ENCODE measurements at places on chromosomes 1 and 21.

DNA sequence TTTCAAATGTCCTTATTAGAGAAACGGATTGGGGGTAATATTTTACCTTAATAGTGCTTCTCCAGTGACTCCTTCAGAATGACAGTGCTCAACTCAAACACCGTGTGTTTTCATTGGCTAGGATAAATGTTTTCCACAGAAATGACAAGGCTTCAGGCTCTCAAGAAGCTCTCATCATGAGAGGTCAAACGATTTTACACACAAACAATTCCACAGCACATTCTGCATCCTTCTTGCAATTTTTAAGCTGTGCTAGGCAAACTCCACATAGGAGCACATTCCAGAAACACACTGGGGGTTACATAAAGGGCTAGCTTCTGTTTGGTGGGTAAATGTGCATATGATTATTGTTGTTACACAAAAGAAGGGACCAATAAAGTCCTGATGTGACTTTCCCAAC, 75.5 kb upstream of the IPO9 start:
- no peak for DNase-seq

DNA sequence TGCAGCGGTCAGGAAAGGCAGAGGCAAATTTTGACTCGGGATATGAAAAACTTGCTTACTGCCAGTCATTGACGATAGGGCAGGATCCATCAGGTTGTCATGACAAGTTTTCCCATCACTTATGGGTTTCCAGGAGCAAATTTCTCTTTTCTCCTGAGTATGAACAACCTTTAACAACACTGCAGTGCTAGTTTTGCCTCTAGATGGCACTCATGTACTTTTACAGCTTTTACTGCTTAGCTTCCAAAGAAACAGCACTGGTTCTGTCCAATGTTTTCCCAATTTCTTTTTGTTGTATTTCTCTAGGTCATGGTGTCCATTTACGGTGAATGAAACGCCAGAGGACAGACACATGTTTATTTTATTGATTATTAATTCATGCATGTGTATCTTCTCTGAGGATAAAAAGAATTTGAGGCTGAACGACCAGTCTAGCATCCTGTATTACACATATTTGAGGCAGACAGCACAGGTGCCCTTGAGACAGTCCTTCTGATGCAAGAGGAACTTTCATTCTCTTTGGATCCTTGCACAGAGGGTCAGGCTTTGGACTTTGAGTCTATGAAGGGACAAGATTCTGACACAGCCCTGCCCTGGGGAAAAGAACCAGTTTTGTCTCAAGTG, 112.3 kb upstream of the TRABD2B start:
- DNase-seq: peak; percentile 59

GRCh38 chr21:14857529-14857928, 207.3 kb downstream of the NRIP1 start:
- no peak for DNase-seq

- no peak for DNase-seq
Measured at GRCh38 chr1:80633947-80634706, 1166.6 kb upstream of the ADGRL2 start.

GRCh38 chr1:212607913-212608391, 609 bp upstream of the ATF3 start:
- DNase-seq: no peak

DNA sequence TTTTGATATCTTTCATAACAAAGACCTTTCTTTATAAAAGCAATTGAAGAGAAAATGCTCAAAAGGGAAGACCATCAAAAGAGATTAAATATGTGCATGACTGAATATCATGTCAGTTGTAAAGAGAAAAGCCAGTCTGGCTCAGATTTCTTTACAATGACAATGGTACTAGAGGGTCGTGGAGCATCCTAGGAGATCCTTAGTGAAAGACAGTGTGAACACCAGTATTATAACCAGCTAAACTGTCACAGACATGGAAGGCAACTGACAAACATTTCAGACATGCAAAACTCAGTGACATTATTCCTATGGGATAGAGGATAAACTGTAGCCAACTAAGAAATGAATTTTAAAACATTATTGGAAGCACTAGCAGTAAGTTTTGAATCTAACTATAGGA, 27.1 kb upstream of the ADARB1 start:
- DNase-seq: no peak

- DNase-seq: no peak
Measured at GRCh38 chr1:101474039-101474665, 237.3 kb downstream of the S1PR1 start.

DNA sequence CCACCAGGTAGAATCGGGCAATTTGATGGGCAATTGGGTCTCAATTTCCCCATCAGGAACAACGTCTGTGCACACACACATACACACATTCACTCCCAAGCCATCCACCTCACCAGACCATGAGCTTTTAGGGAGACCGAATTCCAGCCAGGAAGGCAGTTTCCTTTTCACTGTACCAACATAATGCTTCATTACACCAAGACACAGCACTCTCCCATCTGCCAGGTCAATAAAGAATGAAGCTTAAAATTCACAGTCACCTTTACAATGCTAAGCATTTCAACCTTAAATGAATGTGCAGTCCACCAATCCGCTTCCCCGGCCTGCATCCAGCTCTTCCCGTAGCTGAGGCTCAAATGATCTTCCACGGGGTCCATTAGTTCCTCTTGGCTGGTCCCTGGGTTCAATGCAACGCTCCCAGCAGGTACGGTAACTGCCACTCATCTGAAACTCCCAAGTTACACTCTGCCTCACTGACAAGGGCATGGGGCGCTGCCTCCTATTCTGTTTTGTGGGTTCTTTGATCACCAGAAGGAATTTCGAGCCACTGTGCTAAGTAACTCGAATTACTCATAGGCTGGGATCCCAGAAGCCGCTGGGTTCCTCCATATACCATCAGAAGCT, 105.0 kb downstream of the SIM2 start:
- no peak for DNase-seq

DNA sequence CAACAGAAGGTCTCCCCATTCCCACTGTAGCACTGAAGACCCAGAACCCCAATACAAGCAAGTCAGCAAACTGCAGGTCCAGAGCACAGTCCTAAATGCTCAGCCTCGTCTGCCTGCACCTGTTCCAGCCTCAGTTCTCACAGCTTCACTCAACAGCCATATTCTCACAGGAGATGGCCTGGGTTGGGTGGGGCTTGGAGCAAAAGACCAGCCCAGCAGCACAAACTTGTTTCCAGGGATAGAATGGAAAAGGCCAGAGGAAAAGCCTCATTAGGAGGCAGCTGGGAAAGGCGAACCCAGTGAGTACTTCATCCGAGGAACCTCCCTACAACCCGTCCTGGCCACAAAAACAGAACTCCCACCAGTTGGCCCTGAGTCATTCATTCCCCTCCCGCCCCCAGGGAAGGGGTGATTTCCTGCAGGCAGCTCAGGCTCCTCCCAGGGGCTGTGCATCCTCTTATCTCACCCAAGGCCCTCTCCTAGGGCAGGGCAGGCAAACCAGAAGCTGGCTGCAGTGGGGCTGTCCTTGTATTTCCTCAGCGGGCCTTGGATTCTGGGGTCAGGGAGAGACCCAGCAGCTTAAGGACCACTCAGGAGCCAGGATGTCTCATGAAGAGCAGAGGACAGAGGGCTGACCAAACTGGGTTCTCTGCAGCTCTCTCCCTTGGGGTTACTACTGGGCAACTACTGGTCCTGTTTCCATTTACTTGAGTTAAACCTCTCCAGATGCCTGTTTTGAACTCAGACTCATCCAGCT, 7.4 kb upstream of the MPL start:
- DNase-seq: no peak

- no peak for DNase-seq
Measured at GRCh38 chr1:33257772-33258712, 1.8 kb downstream of the ZNF362 start.

GRCh38 chr1:81912383-81912782, 111.6 kb downstream of the ADGRL2 start:
- peak; percentile 29 for DNase-seq

DNA sequence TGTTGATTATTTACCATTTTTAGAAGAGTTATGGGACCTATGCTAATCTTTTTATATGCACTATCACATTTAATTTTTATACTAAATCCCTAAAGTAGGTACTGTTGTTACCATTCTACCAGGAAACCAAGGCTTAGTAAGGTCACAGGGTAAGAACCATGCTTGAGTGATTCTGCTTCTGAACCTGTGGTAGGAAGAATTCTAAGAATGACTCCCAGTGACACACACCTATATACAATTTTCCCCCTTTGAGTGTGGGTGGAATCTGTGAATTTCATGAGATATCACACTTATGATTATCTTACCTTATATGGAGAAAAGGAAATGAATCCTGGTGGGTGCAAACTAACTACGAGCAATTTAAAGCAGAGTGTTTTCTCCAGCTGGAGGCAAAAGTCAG, 391.0 kb downstream of the USH2A start:
- no peak for DNase-seq

DNA sequence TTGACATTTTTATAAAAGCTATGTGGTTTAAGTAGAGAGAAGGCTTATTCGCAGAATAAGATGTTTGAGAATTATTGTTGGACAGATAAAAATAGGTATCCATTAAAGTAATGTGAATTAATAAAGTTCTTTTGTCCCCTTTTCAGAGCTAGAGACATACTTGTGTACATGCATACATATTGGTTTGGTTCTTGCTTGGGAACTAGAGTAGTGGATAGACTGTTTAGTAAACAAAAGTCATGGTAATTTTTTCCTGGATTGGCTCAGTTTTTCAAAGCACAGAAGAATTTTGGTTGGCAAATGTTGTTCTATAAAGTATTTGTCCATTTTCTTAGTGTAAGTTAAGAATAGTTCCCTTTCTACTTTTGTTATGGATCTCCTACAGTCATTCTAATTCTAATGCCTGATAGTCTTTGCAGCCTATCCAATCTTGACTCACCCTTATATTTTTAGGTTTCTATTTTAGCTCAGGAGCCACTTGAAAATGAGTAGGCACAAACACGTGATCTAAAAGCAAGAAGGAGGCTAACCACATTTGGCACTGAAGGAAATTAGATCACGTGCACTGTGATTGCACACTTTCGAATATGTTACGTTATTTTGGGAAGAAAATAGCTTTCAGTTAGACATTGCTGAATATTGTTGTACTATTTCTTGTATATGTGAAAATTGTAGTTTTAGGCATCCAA, 47.0 kb downstream of the RABGAP1L start:
- no peak for DNase-seq

- no peak for DNase-seq
Measured at GRCh38 chr1:104592926-104593325, 843.2 kb downstream of the AMY1C start.

DNA sequence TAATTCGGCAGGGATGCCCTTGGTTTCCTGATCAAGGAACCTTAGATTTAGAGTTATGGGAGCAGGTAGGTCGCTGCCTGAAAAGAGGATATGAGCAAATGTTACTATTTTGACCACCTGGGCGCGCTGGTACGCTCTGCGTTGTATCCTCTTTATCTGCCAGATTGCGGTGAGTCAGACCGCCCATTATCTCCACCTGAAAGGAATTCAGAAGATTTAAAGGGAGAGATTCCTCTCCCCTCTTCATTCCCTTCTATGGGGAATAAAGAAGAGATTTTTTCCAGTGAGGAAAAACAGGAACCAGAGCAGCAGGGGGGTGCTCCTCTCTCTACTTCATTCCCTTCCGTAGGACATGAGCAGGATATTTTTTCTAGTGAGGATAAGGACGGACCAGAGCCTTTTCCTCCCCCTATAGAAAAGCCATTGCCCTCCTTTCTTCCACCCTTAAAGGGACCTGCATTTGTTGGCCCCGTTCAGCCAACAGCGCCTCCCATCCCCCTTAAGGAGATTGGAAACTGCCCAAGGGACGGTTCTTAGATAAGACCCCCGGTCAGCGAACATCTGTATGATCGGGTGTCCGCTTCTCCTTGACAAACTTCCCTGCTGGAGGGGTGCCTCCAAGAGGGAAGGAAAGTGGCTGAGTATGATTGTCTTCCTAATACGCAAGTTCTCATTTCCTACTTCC, 34.1 kb downstream of the CLCA1 start:
- DNase-seq: no peak

- no peak for DNase-seq
Measured at GRCh38 chr1:196774603-196775002, at the start of gene CFHR3. Gene CFHR3, plus strand, starts transcription at chr1:196774840. Its CDS starts 47 bp downstream, at chr1:196774887.

DNA sequence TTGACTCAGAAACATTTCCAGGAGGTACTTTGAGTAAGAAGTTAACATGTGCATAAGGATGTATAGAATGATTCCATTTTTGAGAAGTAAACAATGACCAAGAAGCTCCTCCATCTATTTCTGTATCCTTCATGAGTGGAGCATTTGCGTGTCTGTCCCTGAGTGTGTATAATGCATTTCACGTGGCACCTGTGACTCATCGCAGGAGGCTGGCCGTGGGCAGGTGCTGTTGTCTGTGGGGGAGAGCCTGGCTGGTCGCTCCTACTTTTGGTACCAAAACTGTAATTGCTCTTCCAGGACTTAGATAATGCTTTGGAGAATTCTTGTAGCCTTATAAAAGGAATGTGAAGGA, 16.5 kb downstream of the SLC37A1 start:
- no peak for DNase-seq

DNA sequence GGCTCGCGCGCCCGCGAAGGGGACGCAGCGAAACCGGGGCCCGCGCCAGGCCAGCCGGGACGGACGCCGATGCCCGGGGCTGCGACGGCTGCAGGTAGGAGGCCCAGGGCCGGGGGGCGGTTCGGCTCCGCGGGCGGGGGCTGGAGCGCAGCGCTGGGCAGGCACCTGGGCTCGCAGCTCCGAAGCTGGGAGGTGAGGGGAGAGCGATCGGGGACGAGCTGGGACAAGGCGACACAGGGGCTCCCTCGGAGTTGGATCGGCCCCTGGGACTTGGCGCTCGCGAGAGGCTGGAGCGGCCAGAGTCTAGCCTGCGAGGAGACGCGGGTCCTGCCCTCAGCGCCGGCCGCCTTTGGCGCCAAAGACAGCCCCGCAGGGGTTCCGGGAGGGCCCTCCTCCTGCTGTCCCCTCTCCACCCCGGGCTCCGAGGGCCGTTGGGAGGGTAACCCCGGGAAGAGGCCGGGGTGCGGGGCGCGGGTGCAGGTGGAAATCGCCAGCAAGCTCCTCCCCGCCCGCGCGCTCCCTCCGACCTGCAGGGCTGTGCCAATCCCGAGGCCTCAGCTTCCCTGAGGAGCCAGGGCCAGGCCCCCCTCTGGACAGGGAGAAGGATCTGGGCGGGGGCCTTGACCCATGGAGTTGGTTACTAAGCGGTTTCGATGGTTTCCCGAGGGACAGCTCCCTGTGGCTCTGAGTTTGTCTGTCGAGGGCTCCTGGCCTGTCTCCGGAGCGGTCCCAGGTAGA, 401 bp downstream of the TP73 start:
- DNase-seq: no peak

DNA sequence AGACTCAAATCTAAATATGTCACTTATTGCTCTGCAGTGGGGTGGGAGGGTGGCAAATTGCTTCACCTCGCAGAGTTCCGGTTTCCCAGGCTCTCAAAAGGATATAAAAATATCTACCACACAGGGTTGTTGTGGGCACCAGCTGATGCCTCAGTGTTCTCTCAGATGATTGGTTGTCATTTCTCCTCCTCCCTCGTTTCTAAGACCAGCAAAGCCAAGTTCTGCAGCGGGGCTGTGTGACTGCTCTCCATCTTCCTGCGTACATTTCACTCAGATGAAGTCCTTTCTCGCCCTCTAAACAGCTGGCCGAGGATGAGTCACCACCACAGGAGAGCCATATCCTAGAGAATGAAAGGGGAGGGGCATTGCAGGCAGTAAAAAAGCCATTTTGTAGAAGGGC, 35.0 kb upstream of the VWA5B1 start:
- no peak for DNase-seq
